ENCODE measurements at places on chromosomes 2 and 18.
A peak's percentile ranks its signal among the peaks of the same experiment; 100 is the strongest.

GRCh38 chr2:68995916-68996315 is 17.1 kb upstream of the ANTXR1 start:
- DNase-seq = no peak

- DNase-seq = no peak
Measured at GRCh38 chr2:70620020-70620419, 66.4 kb upstream of the TGFA start.

- DNase-seq = no peak
Measured at GRCh38 chr2:121583555-121583954, 52.9 kb downstream of the RNU4ATAC start.

- no peak for DNase-seq
Measured at GRCh38 chr2:80028584-80028983, 276.0 kb downstream of the LRRTM1 start.

GRCh38 chr2:59463426-59463825 is 1090.0 kb downstream of the BCL11A start:
- DNase-seq = no peak

DNA sequence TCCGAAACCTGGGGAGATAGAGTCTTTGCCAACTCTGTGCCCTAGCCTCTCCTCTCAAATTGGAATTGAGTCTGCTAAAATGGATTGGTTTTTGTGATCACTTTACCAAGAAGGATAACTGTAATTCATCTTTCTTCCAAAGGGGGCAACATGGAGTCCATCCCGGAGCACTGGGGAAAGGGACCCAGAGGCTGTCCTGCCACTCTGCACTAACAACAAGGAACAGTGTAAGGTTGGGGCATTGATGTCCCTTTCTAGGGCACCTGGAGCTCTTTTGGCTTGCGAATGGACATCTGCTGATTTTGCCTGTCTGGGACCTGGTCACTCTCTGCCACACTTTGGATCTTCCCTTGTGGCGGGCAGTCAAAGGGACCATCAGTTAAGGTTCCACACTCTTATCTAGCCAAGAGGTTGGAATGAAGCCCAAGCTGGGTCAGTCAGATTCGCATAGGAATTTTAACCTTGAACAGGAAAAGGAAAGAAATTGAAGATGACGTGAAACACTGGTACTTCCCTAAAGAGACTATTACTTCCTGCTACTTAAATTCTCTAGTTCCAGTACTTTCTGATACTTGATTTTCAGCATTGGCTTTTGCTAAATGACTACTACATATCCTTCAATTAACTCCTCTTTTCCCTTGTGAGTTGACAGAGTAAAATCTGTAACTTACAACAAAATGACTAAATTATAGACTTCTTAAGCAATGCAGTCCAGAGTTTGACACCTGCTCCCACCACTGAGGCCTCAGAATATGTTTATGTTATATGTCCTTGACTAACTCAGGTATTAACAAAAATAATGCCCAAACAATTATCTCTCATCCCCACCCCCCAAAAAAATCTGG is 64.7 kb upstream of the KLF7 start:
- DNase-seq = peak; percentile 44

DNA sequence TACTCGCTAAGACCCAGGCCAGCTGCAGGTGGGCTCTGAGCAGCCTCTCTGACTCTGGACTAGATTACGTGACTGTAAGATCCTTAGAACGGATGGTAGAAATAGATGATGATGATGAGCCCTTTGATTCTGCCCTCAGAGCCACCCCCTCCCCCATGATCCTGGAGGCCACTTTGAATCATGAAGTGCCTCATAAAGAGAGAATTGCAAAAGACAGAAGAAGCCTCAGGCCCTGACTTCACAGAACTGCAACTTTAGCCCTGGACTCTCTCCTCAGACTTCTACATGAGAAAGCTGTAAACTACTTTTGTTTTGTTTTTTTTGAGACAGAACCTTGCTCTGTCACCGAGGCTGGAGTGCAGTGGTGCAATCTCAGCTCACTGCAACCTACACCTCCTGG is 15.4 kb upstream of the TET3 start:
- no peak for DNase-seq

- DNase-seq = no peak
Measured at GRCh38 chr2:179876266-179876665, 14.9 kb upstream of the ZNF385B start.

DNA sequence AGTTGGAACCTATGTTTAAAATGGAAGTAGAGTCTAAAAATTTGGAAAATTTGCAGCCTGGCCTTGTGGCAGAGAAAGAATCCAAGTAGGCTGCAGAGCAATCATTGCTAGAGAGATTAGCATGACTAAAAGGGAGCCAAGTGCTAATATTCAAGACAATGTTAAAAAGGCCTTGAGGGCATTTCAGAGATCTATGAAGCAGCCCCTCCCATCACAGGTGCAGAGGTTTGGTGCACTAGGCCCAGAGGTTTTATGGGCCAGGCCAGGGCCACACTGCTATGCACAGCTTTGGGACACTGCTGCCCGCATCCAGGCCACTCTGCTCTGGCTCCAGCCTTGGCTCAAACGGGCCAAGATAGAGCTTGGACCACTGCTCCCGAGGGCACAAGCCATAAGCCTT is 6.7 kb upstream of the IL1A start:
- no peak for DNase-seq

GRCh38 chr2:47639467-47639866 is 143.5 kb upstream of the MSH6 start:
- DNase-seq = no peak

DNA sequence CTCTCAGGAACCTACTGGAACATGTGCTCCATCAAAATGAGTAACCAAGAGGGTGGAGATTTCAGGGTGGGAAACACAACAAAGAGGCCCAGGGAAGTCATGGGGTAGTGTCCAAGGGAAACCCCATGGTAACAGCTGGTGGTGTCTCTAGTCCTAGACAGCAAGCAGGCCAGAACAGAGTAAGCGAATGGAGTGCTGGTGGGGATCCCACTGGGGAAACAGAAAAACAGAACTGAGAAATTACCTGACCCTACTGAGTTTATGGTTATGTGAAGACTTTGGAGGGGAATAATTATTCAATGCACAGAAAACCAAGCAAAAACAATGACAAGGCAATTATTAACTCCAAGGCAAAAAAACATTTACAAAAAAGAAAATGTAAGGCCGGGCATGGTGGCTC is 16.9 kb downstream of the ERCC3 start:
- DNase-seq = no peak

DNA sequence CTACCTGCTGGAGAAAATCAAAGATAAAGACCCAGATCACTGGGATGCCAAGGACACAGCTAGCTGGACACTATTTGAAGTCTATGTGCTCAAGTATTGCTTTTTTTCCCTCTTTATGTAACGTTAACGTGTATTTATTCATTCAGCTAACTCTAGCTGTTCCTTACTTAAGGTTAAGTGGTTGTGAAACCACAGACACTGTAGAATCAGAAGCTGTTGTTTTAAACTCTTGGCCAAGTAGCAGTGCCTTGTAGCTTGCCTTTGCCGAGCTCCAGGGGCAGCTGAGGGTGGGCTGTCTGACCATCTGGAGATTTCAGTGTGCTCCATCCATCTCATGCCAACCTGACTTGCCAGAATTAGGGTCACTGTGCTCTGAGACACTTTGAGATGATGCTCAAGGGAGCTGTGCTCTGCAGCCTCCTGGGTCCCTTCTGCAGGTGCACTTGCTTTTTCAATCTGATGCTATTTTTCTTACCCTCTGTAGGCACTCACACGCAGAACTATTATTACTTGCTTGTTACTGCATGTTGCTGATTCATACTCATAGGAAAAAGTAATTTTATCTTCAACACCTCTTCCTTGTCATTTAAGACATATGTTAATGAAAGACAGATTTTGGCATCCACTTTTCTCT is 116.2 kb downstream of the METTL8 start:
- no peak for DNase-seq

DNA sequence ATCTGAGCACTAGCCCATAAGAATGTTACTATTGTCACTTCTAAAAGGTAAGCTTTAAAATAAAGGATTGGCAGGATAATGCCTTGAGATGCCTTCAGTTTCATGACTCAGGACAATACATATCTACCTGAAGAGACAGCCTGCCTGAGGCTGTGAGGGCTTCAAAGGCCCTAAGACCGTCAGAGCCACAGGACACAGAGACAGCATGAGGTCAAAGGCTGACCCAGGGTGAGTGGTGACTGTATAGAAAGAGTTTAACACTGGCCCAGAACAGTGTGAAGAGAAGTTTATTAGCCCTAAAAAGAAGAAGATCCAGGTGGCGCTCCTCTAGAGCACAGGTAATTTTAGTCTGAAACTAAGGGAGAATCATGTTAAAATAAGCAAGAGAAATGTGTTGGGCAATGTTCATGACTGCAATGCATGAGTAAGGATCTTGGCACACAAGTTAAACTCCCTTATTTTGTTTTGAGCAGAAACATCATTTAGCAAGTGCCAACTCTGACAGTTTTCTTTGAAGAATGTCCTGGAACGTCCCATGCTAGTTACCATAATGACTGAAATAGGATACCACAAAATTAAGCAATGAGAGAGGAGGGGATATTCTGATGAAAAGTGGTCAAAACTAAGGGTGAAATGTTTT is 78.1 kb upstream of the FAM110C start:
- no peak for DNase-seq

DNA sequence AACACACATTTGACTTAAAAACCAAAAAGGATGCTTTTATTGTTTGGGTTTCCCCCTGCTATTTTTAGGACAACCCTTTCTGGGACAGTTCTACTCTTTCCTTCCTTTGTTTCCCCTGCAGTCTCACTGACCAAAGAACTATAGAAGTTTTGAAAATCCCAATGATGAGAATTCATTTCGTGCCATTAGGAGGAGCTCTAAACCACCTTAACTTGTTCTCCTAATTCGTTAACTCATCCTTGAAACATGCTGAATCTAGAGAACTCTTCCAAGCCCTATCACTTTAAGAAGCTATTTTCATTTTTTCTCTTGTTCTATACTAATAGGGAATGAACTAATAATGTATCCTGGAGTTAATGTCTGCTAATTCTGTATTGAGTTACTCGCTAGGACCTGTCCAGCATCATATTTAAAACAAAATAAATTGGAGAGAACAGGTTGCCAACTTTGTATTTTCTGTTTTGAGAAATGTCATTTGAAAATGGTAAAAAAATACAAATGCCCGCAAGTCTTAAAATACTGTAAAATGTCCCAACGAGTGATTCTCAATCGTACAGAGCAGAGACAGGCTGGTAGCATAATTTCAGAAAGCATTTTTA is 62.9 kb downstream of the AFTPH start:
- DNase-seq = peak; percentile 67

GRCh38 chr18:11498821-11499220 is 110.6 kb upstream of the SLC35G4 start:
- DNase-seq = no peak
